ENCODE measurements at places on chromosomes 6 and 20.

DNA sequence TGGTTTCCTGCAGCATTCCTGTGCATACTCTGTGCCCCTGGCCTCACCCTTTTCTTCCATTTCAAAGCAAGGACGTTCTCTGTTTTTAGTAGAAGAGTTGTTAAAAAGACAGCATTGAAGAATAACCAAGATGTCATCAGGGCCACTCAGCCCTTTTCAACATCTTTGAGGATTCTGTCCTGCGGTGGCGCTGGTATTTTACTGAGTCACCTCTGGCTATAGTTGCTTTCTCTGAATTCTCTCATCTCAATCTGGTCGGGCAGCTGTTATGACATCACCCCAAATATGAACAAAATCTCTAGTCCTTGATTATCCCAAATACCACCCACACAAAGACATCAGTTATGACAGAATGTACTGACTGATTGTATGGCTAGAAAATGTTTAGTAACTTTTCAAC, 204.2 kb downstream of the GRIK2 start:
- no peak for DNase-seq

- no peak for DNase-seq
Measured at GRCh38 chr6:12909833-12910232, 193.3 kb downstream of the PHACTR1 start.

DNA sequence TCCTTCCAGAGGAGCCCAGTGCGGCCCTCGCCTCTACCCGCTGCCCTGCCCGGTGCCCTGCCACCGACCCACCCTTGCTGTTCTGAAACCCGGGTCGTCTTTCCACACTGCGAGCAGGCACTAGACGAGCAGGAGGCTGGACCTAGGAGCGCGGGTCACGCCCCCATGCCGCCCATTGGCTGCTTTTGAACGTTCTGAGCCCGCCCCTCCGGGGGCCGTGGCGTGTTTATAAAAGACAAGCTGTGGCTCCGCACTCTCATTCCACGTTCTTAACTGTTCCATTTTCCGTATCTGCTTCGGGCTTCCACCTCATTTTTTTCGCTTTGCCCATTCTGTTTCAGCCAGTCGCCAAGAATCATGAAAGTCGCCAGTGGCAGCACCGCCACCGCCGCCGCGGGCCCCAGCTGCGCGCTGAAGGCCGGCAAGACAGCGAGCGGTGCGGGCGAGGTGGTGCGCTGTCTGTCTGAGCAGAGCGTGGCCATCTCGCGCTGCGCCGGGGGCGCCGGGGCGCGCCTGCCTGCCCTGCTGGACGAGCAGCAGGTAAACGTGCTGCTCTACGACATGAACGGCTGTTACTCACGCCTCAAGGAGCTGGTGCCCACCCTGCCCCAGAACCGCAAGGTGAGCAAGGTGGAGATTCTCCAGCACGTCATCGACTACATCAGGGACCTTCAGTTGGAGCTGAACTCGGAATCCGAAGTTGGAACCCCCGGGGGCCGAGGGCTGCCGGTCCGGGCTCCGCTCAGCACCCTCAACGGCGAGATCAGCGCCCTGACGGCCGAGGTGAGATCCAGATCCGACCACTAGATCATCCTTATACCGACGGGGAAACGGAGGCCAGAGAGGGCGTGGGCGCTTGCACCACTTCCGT, at the start of gene ID1:
Gene ID1, plus strand, starts transcription at position 259 of the 871 bp plus-strand sequence. Its CDS starts 99 bp downstream, at position 358.
- peak; percentile 88 for DNase-seq

- DNase-seq, result no peak
Measured at GRCh38 chr20:50762435-50763220, 31.2 kb downstream of the PARD6B start.

DNA sequence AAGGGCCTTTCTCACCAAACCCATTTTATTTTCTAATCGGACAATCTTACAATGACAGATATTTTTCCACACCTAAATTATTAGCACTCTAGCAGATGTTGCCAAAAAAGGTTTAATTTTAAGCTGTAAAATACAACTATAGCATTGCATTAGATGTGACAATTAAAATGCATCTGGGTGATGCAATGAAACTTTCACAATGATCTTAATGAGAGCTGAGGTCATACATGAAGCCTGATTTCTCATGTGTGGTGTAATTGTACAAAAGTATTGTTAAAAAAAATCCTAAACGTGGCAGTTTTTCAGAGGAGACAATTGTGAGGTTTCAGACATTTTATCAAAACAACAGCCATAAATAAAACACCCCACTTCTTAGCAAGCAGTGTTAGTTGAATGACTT, 606.0 kb downstream of the HDGFL1 start:
- DNase-seq, result no peak

- no peak for DNase-seq
Measured at GRCh38 chr6:158758941-158759479, 60.2 kb downstream of the EZR start.

GRCh38 chr6:47407300-47408281, 70.0 kb upstream of the CD2AP start:
- DNase-seq, result no peak

All from HEK293T (cell line).